Lower lobe of right lung (tissue), 2 donors: ENCODE measurements at places on chromosomes 1 and 21. TPM values are rescaled to one million over a fixed set of nuclear protein-coding genes. Genes with fewer than 3 reads are reported as not detected.

The TSPEAR gene
- total RNA-seq, result 0.27 TPM

The EPS8L3 gene
- not detected for total RNA-seq

The F5 gene
- 4.2 TPM for total RNA-seq

The ERICH3 gene
- total RNA-seq, result 8.1 TPM

The UBASH3A gene
- 1.2 TPM for total RNA-seq

The WNT3A gene
- total RNA-seq, result 6.0 TPM

The DMBX1 gene
- not detected for total RNA-seq

The PTAFR gene
- 52.8 TPM for total RNA-seq

The CFHR5 gene
- not detected for total RNA-seq

The CGN gene
- 52.9 TPM for total RNA-seq

The STXBP3 gene
- 54.4 TPM for total RNA-seq

The RIPPLY3 gene
- total RNA-seq, result 0.44 TPM

The KLHDC7A gene
- 1.1 TPM for total RNA-seq

The GPR52 gene
- 2.6 TPM for total RNA-seq

The FOXD2 gene
- 0.44 TPM for total RNA-seq

The DUSP10 gene
- total RNA-seq, result 8.7 TPM

The A3GALT2 gene
- total RNA-seq, result not detected

The DYRK3 gene
- 6.4 TPM for total RNA-seq

The GNG4 gene
- not detected for total RNA-seq

The BRINP3 gene
- total RNA-seq, result 2.1 TPM

The SYCP1 gene
- not detected for total RNA-seq

The IL12RB2 gene
- 1.3 TPM for total RNA-seq

The CFHR1 gene
- 0.74 TPM for total RNA-seq

The PARP1 gene
- total RNA-seq, result 59.2 TPM

The MEX3A gene
- 0.74 TPM for total RNA-seq

The OR2M2 gene
- not detected for total RNA-seq

The PRDM16 gene
- total RNA-seq, result 19.2 TPM

The CR1L gene
- 1.3 TPM for total RNA-seq

The ZNF593OS gene
- not detected for total RNA-seq

The MYBPH gene
- total RNA-seq, result not detected

The NR1I3 gene
- not detected for total RNA-seq

The PTPRC gene
- total RNA-seq, result 214 TPM

The SLFNL1 gene
- total RNA-seq, result 4.8 TPM

The VASH2 gene
- total RNA-seq, result 1.6 TPM

The SLC35F3 gene
- 0.41 TPM for total RNA-seq

The BATF3 gene
- total RNA-seq, result 12.8 TPM

The NHLH1 gene
- total RNA-seq, result 0.15 TPM

The KIF14 gene
- 0.44 TPM for total RNA-seq

The ELAPOR1 gene
- 24.4 TPM for total RNA-seq

The LHX8 gene
- not detected for total RNA-seq

The EFHD2 gene
- 100 TPM for total RNA-seq

The RCAN3 gene
- 16.7 TPM for total RNA-seq

The PLA2G2E gene
- total RNA-seq, result not detected

The SFN gene
- total RNA-seq, result 47.5 TPM

The AMY1C gene
- total RNA-seq, result 35.3 TPM

The AXDND1 gene
- total RNA-seq, result 0.59 TPM
